ENCODE measurements at places on chromosomes 1 and 21.

GRCh38 chr1:51736702-51737101 lies 119.8 kb downstream of the OSBPL9 start:
- DNase-seq = no peak

DNA sequence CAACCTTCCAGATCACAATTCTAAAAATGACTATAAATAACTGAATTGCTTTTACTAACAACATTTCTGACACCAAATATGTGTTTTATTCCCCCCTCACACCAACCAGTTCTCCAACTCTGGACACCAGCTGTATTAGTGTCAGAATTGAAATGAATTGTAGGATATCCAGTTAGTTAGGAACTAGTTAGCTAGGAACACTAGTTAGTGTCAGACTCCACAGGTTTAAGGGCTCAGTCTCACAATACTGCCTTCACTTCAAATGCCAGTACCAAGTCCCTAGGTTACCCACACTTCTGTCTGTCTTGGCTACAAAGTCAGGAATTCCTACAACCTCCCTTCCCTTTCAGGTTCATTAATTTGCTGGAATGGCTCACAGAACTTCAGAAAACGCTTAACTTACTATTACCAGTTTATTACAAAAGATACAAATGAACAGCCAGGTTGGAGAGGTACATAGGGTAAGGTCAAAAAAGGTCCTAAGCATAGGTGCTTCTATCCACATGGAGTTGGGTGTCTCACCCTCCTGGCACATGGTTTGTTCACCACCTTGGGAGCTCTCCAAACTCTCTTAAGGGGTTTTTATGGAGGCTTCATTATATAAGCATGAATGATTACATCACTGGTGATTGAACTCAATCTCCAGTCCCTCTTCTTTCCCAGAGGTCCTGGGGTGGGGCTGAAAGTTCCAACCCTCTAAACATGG lies 4.2 kb downstream of the STXBP3 start:
- DNase-seq = no peak

- no peak for DNase-seq
Measured at GRCh38 chr1:219340796-219341195, 167.1 kb downstream of the LYPLAL1 start.

GRCh38 chr21:37367703-37368540 lies 1.3 kb downstream of the DYRK1A start:
- DNase-seq = peak; percentile 55

- peak; percentile 44 for DNase-seq
Measured at GRCh38 chr1:229410692-229411433, 23.0 kb downstream of the ACTA1 start.

DNA sequence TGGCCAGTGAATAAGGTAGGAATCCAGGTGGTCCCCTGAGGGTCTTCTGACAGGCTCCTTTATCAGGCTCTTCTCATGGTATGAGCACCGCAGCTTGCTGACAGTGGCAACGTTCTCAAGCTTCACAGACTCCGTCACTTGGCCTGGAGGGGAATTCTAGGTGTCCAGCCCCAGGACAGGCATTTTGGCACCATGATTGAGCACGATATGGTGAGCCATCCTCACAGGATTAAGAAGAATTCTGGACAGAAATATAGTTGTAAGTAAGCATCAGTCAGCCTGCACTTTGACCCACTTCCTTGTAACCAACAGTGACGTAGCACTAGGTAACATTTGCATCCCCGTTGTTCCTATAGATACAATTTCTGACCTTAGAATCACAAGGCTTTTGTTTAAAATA lies 30.5 kb upstream of the KIF26B start:
- DNase-seq = no peak

- no peak for DNase-seq
Measured at GRCh38 chr1:91734761-91735160, 151.2 kb downstream of the TGFBR3 start.

GRCh38 chr1:201376464-201377374 lies 761 bp downstream of the TNNT2 start:
- DNase-seq = peak; percentile 27

DNA sequence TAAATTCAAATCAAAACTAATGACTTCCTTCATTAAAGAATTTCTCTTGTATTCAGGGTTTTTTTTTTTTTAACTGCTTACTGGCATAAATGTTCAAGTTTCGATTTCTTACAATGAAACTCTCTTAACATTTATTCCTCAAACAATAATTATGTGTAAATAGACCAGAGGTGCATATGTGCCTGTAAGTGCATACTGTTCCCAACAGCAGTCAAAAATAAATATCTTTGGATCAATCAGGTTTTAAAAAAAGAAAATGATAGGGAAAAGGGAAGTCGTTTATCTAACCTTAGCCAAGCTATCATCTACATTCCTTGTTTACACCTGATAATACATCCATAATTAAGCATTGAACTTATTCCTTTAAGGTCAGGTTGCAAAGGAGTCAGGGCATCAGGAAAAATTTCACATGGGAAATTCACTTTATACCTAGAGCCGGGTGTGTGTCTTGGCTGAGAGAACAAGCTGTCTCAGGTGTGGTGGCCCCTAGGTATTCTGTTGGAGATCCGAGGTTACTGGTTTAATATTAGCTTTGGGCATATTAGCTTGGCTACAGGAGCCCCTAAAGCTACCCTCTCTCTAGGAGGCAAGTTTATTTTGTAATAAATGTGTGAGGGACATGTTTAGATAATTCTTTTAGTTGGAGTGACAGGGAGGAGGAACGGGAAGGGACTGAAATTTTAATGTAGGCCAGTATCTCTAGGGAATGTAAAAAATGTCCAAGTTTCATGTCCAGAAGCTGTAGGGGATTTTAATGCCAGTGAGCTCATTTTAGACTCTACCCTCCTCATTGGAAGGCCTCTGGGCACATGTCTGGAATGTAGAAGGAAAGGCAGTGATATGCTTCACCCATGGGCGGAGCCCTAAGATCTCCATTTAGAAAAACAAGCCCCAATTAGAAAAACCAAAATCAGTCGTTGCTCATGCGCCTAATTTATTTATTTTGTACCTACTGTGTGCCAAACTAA lies 327.9 kb upstream of the PROX1 start:
- DNase-seq = no peak

DNA sequence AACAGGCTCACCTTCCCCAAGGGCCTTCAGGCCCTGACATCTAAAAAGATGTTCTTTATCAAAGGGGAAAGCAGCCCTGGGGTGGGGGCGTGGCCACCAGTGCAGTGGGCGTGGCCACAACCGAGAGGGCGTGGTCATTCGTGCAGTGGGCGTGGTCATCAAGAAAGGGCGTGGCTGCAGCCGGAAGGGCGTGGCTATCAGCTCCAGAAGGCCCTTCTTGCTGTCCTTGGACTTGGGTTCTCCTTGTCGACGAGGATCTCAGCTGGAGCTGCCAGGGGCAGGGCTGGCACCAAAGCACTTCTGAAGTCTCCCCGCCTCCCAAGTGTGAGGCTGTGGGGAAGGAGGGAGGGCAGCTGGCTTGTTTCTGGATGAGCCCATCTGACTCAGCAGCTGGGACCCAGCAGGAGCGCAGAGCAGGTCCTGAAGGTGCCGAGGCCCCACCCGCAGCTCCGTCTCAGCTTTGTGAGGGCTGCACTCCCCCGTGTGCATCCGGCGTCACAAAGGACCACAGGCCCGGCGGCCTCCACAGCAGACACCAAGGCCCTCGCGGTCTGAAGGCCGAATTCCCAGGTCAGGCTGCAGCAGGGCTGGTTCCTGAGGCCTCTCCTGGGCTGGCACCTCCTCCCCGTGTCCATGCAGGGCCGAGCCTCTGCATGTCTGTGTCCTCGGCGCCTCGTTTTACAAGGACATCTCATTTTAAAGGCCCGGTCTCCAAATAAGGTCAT lies 12.8 kb downstream of the PDE9A start:
- no peak for DNase-seq

GRCh38 chr1:205588636-205589035 lies 43.2 kb downstream of the ELK4 start:
- peak; percentile 49 for DNase-seq

DNA sequence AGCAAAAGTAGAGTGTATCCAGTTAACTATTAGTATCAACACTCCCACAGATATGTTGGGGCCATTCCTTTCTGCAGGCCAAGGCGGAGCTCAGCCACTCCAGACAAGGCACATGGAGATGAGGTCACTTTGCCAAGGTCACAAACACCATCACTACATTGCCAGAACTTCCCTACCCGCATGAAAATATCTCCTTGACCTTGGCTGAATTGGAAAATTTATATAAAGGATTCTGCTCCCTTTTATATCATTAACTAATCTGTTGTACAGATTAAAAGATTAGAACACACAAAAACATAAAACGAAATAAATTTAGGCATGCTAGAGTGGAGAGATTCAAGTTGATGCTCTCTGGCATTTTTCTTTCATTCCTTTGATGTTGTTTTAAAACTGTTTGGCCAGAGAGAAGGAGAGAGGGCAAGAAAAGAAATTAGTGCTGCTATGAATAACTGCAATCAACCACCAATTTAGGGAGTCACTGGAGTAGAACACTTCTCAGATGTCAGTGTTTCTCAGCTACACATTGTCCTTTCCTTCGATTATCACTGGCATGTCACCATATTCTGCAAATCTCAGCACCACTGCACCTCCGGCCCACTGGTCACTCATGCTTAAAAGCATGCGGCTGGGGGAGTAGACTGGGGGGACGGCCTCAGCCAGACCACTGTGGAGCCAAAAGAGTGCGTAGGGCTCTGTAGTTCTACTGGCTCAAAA lies 78.7 kb upstream of the ATP1B1 start:
- no peak for DNase-seq

DNA sequence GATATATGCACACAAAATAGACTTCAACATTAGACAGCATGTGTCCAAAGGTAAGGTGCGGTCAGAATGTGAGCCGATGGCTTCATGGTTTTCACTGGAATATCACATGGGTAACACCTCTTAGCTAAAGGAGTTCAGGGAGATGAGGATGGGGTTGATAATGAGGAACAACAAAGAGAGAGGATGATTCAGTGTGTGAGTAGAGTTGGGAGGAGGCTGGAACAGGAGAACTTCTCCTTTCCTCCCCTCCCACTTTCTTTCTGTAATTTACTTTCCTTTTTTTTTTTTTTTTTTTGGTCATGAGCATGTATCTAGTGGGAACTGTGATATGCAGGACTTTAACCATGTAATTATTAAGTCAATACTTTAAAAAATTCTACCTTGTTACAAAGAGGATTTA lies 99.4 kb downstream of the FASLG start:
- no peak for DNase-seq

GRCh38 chr1:46822248-46822826 lies 23.5 kb downstream of the CYP4B1 start:
- no peak for DNase-seq

GRCh38 chr1:150387200-150387599 lies 23.3 kb downstream of the RPRD2 start:
- DNase-seq = no peak

DNA sequence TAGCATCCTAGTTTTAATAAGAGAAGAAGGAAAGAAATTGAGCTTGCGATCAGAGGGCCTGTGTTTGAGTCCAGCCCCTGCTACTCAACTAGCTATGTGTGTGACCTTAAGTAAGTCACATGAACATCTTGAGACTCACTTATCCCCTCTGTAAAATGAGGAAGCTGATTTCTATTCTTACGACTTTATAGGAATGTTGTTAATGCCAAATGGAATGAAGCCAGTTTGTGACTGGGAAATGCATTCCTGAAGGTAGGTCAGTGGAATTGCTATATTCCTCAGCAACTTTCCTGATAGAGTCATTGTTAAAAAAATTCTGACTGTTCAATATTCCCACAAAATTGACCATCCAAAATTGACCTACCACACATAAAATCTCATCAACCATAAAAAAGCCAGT lies 14.9 kb downstream of the FASLG start:
- no peak for DNase-seq

DNA sequence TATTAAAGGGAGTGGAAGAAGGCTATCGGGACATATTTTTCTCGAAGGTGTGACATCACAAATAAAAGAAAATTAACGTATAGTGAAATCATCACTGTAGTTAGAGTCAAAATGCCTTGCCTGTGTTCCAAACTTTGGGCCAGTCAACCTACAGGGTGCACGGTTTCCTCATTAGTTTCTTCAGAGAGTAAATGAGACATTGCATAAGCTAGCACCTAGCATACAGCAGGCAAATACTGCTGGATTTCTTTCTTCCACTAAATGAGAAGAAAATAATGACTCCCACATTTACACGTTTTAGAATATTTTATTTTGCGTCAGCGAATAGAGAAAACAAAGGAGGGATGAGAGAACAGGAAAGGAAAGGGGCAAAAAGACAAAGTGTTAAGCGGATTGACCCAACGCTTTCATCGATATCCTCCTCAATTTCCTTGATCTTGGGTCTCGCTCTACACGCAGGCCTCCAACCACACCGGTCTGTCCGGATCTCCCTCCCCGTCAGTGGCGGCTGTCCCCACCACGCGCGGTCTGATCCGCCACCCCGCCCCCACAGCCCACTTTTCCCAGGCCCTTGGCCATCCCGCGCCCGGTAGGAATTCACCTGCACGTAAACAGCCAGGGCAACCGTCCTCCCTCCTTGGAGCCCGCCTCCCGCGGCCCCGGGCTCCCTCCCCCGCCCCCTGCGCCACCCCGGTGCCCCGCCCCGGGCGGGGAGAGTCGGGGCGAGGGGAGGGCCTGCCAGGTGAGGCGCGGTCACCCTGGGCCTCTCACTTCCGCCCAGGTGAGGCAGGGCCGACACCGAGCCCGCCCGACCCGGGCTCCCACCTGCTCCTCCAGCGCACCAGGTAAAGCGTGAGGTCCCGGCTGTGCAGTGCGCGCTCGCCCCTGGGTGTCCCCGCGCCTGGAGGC lies at the start of gene PATJ:
PATJ (plus strand) TSS at position 770 of the 909 bp plus-strand sequence. CDS start 20,413 bp downstream, outside the sequence.
- DNase-seq = peak; percentile 64

DNA sequence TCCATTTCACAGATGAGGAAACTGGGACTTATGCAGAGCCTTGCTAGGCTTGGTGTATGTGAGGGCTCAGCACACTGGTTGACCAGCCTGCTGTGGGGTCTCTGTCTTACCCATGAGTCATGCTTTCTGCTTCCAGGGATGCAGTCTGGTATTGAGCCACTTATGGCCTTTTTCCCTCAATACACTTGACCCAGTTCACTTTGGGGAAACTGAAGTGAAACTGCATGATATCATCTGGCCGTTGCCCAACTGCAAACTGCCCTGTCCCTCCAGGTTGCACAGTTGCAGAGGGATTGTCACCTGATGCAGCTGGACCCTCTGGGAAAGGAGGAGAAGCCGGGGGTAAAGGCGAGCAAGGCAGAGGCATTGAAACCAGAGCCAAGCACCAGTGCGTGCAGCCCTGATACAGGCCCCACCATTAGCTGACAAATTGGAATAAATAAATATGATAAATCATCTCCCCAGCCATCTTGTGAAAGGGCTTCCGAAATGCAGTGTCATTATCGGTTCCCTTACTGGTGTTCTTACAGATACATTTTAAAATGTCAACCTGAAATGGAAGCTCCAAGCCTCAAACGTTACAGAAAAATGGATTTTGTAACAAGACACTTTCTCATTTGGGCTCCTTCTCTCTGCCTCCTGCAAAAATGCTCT lies 39.3 kb upstream of the DUSP10 start:
- no peak for DNase-seq

DNA sequence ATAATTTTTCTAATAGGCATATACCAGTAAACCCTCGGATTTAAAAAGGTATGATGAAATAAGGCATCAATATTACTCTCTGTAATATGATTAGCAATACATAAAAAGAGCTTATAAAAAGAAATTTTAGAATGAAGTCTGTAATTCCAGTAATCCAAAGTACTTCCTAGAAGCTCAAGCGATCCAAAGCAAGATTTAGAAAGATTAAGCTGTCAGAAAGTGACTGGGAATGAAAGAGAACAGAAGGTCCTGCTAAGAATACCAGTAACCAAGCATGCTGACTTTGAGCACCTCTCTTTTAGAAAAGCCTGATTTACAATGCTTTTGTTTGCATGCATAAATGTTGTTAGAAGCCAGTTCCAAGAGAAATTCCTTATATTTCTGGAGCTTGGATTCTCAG lies 125.1 kb downstream of the GIPC2 start:
- no peak for DNase-seq

- no peak for DNase-seq
Measured at GRCh38 chr1:80994934-80995333, 805.8 kb upstream of the ADGRL2 start.

Data from stimulated activated CD4-positive, alpha-beta T cell treated with anti-CD3 and anti-CD28 coated beads, Interleukin-15, amount 100 ng/mL, for 24 hours (primary cell).